ENCODE measurements at places on chromosomes 5 and 9.

- DNase-seq = no peak
Measured at GRCh38 chr9:118367383-118367782, 663.2 kb downstream of the TLR4 start.

GRCh38 chr5:162037431-162037830 lies 30.1 kb upstream of the GABRG2 start:
- DNase-seq = no peak

- DNase-seq = no peak
Measured at GRCh38 chr5:86029308-86029707, 588.4 kb upstream of the COX7C start.

DNA sequence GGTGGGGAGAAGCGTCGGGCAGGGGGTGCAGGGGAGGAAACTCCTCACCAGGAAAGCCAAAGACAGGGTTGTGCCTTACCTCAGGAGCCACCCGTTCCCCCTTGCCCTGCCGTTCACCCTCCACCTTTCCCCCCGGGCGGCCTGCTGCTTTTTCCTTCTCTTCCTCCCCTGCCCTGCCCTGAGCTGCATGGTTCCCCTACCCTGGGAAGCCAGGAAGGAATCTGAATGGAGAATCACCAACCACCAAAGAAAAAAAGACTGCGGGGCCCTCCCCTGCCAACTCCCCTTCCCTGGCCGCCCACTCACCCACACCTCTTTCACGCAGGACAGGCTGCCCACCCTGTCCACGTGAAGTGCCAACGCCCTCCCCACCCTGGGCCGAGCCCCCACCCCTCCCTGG lies 820 bp upstream of the NFX1 start:
- DNase-seq = no peak

GRCh38 chr5:1563051-1563461 lies 39.3 kb upstream of the LPCAT1 start:
- DNase-seq = no peak

GRCh38 chr5:137001026-137001569 lies 498.0 kb downstream of the SPOCK1 start:
- no peak for DNase-seq

DNA sequence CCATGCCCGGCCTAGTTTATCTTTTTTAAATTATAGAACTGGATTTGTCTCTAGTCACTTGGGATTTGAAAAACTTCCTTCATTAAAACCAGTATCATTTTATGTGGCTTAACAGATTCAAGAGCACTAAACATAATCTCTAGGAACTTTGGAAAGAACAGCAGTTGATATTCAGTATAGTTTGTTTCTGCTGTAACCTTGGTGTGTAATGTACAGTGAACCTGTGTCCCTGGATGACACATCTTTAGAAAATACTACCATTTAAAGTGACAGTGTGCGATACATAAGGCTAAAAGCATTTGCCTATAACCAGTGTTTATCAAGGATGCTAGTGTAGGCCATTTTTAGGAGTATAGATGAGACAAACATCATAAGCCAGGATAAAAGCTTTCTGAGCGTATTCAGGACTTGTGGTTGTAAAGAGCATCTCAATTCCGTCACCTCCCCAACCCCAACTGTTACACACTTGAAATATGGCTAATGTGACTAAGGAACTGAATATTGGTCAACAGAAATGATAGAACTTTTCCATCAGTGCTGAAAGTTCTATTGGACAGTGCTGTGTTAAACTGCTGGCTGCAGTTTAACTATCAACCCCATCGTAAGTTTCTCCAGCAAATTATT lies 4.4 kb downstream of the SNX18 start:
- no peak for DNase-seq

- no peak for DNase-seq
Measured at GRCh38 chr9:106779796-106780195, 83.2 kb upstream of the ZNF462 start.

DNA sequence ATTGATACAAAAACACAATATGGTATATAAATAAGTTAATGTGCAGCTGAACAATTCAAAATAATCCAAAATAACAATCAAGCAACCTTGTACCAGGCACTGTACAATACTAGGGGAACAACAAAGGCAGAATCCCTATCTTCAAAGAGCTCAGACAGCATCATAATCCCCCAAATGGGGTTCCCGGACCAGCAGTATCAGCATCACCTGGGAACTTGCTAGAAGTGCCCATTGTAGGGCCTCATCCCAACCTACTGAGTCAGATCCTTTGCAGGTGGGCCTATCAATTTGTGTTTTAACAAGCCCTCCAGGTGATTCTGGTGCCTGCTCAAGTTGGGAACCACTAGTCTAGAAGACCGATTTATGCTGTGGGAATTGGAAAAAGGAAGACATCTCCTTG lies 27.1 kb downstream of the SLIT3 start:
- no peak for DNase-seq

DNA sequence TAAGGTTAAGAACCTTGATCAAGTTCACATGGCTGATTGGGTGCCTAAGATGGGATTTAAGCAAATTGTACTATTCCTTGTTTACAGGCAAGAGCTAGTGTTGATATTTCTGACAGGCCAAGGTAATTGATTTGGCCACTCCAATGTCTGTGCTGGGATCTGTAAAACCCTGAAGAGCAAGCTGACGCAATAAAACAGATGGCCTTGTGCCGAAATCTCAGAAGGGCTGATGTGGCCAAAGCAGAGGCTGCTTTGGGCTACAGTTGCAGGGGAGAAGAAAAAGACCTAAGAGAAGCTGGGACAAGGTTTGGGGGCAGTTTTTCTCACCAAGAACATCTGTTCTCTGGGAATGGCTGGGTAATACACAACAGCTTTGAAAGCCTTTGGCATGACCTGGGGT lies 463.2 kb upstream of the ZNF608 start:
- DNase-seq = no peak

DNA sequence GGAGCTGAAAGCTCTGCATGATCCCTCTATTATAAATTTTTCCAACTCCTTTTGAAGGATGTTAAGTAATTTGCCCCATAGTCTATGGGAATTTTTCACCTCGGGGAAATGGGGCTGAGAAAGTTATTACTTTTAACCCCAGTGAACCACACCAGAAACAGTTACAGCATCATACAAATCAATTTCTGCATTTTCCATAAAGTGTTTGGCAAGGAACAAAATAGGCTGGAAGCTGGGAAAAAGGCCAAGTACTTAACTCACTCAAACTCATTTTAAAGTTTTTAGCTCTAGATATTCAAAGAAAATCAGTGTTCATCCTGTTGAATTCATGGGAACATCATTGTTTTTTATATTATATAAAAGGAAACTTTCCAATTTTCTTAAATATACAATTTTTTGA lies 160.9 kb downstream of the SH3GL2 start:
- DNase-seq = no peak

DNA sequence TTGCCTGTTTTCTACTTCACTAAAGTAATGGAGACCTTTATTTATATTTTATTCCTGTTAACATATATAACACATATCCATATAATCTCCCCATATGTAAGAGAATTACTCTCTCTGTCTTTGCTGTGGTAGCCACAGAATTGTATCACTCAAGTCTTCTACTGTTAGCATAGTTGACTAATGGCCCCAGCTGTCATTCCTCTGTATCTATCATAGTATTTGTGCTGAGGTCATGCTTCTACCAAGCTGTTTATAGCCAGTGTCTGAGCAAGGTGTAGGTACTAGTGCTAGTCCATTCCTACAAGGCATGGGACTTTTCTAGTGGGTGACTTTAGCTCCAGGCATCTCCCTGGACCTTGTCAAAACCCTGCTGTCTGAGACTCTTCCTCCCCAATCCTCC lies 244.1 kb downstream of the KIAA0825 start:
- DNase-seq = no peak

- no peak for DNase-seq
Measured at GRCh38 chr5:170355601-170356098, 33.5 kb downstream of the KCNMB1 start.

DNA sequence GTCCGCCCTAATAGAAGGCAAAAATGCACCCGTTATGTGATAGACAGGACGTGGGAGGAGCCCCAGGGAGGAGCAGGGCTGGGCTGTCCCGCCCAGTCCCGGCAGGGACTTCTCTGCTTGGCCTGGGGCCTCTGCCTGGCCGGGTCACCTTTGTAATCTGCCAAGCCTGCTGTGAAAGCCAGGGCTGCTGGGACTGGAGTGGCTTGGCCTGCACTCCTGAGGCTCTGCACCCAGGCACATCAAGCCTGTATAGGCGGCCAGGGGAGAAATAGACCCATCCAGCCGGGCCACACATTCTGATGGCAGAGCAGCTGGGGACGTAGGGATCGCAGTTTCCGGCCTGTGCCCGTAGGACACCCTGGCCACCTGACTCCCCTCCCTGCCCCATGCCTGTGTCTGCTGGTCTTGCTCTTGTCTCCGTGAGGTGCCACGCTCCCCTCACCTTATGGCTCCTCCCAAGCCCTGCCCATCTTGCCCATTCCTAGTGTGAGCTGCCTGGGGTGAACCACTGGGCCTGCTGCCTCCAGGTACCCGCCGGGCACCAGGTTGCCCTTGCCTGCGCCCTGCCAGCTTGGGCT lies 28.1 kb downstream of the DYNC2I2 start:
- peak; percentile 40 for DNase-seq

GRCh38 chr9:20200991-20201431 lies 412.2 kb upstream of the SLC24A2 start:
- DNase-seq = no peak

DNA sequence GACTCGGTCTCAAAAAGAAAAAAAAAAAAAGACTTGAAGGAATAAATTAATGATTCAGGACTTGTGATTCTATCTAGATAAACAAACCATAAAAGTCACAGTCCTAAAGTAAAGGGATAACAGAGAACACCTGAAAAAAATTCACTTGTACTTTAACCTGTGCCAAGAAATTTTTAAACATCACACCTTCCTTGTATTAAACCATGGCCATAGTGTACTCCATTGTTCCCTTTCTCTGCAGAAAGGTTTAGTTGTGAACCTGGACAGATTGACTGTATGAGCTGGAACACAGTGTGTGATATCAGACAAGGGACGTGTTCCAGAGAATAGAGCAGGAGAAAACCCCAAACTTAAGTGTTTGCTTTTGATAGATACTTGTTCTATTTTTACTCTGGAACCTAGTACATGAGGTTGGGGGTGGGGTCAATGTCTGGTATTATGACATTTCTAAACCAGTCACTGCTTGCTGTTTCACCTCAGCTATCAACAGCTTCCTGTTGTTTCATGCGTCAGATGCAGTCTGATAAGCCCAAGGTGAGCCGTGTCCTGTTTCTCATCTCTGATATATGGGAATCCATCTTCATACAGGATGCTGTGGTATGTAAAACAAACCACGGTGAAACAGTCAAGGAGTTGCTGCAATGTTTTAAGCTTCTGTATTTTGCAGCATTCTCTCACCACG lies 62.5 kb upstream of the ITGA1 start:
- DNase-seq = no peak

DNA sequence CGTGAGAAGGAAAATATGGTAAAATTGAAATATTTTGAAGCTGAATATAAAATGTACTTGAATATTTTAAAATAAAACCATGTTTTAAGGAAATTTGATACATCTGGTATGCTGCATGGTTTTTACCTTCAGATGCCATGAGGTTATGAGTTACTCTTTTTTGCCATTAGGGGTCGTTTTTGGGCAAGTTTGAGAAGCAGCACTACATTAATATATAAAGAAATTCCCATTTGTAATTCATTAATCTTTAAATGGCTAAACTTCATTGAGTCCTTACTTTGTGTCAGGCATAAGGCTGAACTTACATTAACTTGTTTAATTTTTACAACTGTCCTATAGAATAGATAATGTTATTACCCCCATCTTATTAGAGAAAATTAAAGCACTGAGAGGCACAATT lies 152.3 kb downstream of the KDM4C start:
- no peak for DNase-seq

- DNase-seq = no peak
Measured at GRCh38 chr5:138611678-138612218, 36.5 kb upstream of the HSPA9 start.

DNA sequence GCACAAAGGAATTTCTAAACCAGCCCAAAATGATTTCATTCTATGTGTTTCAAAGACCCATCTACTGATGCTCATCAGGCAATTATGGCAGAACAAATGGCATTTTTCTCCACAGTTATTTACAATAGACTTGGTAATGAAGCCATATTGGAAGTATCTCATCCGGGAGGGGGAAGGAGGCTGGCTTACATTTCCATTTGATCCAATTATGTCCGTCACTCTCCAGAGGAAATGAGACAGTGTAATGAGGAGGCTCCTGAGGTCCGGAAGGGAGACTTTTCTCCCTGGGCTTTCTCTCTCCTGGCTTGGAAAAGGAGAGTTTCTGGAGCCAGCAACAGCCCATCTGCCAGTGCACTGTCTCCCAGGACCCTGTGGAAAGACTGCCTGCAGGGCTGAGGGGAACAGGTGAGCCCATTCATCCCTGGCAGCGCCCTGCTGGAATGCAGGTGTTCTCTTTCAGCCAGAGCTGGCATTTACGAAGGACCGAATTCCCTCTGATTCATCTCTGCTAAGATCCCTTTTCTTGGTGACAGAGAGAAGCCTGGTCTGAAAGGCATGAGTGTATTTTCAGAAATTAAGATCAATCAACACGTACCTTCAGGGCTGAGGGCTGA lies 54.9 kb upstream of the SAP30L start:
- no peak for DNase-seq

DNA sequence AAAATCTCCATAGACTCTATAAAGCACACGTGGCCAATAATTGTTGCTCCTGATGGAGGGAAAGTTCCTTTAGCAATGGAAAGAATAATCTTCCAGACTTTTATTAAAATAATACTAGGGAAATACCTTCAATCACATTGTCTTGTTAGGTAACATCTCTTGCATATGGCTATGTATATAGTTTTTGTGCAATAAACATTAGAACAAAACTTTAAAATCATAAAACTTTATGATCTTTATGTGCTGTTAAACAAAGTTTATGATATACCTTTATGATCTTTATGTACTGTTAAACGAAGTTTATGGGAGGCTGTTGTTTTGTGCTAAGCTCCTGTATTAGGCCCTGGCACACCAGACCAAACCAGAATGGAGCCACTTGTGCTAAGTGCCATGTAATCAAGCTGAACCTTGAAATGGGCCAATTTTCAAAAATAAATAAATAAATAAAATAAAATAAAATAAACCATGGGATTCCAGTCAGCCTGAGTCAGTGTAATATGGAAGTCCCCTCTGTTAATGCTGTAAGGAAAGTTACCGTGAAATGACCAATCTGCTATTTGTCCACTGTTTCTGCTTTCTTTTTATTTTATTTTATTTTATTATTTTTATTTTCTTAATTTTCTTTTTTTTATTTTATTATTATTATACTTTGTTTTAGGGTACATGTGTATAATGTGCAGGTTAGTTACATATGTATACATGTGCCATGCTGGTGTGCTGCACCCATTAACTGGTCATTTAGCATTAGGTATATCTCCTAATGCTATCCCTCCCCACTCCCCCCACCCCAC lies 431.3 kb downstream of the SPATA31D1 start:
- no peak for DNase-seq
